ENCODE measurements at places on chromosomes 3 and 15. TPM values are rescaled to one million over a fixed set of nuclear protein-coding genes. Genes with fewer than 3 reads are reported as not detected.

The GPR176 gene
- 3.8 TPM for total RNA-seq

The TRAIP gene
- 10.6 TPM for total RNA-seq

The SLC6A6 gene
- 21.2 TPM for total RNA-seq

The PLSCR5 gene
- total RNA-seq = not detected

The SAMD7 gene
- not detected for total RNA-seq

The CLEC3B gene
- 1.2 TPM for total RNA-seq

The SKOR1 gene
- 1.1 TPM for total RNA-seq

The STAC gene
- 1.4 TPM for total RNA-seq

The TMEM39A gene
- total RNA-seq = 69.6 TPM

The RTP3 gene
- total RNA-seq = not detected

The SERINC4 gene
- 0.09 TPM for total RNA-seq

The GOLGA8G gene
- total RNA-seq = not detected

- DNase-seq = no peak
Measured at GRCh38 chr15:25936004-25936403, 72.9 kb upstream of the ATP10A start.

DNA sequence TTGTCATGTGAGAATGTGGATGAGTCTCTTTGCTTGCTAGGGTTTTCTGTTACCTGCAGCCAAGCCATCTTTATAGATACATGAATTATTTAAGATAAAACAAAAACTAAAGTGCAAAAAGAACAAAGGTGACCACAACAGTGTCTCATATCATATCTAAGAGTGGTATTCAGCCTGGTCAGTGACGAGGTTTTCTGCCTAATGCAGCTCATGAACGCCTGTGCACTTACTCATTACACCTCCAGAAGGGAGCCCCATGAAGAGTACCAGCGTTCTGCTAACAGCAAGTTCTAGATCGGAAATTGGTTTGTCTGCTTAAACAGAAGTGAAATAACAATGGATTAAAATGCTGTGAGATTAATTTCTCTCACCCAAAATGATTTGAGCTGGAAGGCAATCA lies 19.2 kb downstream of the PXYLP1 start:
- DNase-seq = no peak

DNA sequence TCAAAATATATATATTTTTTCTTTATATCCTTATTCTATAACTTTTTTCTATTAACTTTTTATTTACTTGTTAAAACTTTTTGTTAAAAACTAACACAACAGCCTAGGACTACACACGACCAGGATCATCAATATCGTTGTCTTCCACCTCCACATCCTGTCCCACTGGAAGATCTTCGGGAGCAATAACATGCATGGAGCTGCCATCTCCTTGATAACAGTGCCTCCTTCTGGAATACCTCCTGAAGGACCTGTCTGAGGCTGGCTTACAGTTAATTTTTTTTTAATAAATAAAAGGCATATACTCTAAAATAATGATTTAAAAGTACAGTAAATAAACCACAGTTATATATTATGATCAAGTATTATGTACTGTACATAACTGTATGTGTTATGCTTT lies 58.9 kb downstream of the SFMBT1 start:
- no peak for DNase-seq

- no peak for DNase-seq
Measured at GRCh38 chr3:196412704-196413103, 19.5 kb downstream of the UBXN7 start.

GRCh38 chr3:35322070-35322469 lies 317.3 kb upstream of the ARPP21 start:
- DNase-seq = no peak

DNA sequence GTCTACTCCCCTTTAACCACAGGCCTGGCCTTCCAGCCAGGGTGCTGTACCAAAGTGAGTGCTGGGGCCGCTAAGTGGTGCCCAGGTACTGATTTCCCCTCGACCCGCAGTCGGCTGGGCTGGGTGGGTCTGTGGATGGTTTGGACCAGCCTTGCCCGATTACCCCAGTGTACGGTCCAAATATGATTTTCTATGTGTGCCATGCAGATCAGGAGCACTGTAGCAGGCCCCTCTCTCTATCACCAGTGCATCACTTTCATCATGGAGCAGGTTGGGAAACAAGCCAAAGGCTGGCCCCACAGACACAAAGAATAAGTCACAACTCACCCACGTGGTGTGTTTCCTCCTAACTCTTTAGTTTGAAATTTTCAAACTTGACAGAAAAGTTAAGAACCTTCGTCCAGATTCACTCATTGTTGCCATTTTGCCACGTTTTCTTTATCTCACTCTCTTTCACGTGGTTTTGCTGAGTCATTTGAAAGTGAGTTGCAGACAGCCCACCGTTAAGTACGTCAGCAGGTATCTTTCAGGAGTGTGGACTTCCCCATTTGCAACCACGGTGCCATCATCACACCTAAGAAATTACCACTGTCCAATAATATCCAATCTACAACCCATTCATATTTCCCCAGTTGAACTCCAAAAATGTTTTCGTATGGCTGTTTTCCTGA lies 37.0 kb downstream of the ZNF710 start:
- no peak for DNase-seq

- DNase-seq = no peak
Measured at GRCh38 chr15:35465783-35466182, 80.2 kb downstream of the DPH6 start.

GRCh38 chr15:40999190-40999589 lies 45.9 kb downstream of the CHAC1 start:
- DNase-seq = no peak

GRCh38 chr3:113287111-113287802 lies 75.9 kb downstream of the BOC start:
- no peak for DNase-seq

- no peak for DNase-seq
Measured at GRCh38 chr3:49266410-49267095, 10.5 kb downstream of the C3orf62 start.

- DNase-seq = no peak
Measured at GRCh38 chr15:49187549-49188245, 17.6 kb downstream of the GALK2 start.

DNA sequence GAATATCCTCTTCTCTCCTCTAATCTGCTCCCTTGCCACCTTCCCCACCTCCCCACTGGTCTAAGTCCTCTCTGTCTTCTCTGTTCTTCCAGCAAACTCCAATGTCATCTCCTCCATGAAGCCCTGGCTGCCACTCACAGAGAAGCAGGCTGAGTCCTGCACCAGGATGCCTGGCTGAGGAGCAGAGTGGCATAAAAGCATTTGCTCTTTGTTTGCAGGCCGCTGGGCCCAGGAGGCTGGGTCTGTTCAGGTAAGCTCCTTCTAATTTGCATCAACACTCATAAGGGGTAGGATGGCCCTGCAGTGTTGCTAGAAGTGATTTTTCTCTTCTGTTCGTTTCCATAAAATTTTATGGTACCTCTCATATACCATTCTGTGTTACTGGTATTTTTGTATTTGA lies 43.2 kb upstream of the KLHL25 start:
- no peak for DNase-seq

DNA sequence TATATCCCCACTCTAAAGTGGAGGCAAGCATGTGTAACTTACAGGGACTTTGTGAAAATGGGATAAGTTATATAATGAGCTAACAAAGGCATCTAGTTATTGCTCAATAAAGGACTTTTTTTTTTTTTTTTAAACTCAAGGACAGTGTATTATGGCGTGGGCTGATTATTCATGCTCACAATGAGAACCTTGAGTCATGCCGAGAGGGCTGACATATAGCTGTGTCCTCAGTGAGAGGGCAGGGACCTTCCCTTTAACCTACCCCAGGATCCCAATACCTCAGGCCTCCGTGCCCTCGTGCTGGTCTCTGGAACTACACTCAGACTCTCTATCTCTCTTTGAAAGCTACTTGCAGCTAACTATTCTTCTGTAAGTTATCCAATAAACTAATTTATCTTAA lies 319.9 kb upstream of the ICE2 start:
- DNase-seq = no peak

- no peak for DNase-seq
Measured at GRCh38 chr15:84010246-84010645, 225.3 kb upstream of the GOLGA6L4 start.

DNA sequence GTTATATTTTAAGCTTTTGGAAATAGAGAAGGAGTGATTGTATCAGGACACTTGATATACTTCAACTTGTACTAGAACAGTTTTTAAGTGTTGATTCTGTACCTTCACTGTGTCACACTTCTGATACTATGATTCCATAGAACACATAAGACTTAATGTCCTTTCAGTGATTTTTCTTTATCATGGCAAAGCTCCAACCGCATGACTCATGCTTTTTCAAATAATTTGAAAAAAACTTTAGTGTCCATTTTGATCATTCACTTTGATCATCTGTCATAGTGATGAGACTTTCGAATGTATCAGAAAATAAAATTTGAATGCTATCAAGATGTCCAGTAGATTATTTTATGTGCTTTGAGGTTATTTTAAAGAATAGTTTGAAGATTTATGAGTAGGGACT lies 32.0 kb downstream of the AP4E1 start:
- DNase-seq = no peak

DNA sequence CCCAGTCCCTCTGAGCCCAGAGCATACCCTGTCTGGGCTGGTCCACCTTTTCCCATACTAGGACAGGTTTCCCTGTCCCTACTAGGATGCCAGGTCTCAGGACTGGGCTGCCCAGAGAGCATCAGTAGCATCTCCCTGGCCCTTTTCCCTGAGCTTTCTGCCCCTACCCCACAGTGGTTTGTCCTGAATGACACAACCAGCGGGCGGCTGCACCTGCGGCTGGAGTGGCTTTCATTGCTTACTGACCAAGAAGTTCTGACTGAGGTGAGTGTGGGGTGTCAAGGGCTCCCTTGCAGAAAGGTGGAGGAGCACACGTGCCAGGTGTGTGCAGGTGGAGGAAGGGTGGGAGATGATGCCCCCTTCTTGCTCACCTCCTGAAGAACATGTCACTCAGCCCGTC lies 33.5 kb downstream of the ESYT3 start:
- DNase-seq = no peak

DNA sequence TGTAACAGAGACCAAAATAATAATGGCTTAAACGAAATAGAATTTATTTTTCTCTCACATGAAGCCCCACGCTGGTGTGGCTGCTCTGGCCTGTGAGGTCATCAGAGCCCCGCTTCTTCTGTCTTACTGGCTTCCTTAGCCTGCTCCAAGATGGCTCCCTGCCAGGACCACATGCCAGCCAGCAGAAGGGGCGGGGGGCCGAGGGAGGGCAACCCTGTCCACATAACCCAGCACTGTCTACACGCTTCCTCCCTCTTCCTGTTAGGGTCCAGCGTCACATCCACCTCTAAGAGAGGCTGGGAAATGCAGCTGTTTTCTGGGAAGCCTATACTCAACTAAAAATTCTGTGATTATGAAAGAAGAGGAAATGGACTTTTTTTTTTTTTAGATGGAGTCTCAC lies 107.9 kb upstream of the DLG1 start:
- no peak for DNase-seq

DNA sequence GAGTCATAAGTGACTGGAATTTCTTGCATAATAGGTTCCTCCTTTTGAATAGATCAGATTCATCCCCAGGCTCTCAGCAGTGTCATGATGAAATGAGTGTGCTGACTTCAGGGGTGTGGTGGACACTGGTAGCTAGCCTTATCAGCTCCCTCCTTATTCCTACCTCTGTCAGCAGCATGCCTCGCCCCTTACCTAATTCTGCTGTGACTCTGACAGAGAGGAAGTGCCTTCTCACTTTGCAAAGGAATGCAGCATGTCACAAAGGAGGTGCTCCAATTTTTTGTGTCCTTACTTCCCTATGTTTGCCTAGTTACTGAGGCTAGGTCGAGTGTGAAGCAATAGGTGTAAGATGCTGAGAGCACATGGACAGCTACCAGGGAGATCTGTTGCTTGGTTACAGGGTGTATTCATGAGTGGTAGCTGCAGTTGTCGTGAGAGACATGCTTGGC lies 90.6 kb downstream of the TNFAIP8L3 start:
- no peak for DNase-seq

DNA sequence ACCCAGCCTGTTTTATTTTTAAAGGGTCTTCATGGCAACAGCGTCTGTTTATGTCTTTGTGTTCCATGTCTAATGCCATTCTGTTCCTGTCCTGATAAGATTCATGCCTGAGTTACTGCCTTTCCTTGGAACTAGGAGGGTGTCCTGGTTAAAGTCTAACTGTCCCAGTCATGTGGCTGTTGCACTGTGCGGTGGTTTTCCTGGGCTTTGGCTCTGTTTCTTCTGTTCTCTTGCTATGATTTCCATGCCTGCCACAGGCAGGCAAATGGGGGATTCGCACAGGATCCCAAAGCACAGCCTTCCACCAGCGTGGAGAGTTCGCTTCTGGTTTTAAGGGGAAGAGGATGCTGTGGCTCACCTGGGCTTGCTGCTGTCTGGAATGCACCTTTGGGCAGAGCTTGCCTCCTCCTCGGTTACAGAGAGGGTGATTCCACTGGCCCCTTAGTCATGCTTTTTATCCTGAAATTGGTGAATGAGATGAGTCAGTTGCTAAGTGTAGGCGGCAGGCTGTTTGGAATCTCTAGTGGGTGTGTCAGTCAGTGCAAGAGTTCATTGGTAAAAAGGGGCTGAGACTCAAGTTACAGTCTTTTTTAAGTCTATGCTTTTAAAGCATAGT lies 86.8 kb downstream of the CCK start:
- no peak for DNase-seq

DNA sequence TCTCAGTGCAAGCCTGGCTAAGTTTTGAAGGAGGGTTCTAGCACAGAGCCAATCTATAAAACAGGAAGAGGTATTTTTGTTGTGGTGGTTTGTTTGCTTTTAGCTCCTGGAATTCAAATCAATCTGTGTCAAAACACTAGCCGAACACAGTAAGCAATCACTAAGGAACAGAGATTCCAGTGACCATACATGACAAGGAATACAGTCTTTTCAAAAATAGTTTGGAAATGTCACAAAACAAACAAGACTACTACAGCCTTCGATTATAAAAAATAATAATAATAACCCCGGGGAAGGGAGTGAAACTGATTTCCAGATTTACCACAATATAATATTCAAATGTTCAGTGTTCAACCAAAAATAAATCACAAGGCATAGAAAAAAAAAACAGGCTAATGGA lies 166.5 kb downstream of the OCA2 start:
- DNase-seq = no peak

DNA sequence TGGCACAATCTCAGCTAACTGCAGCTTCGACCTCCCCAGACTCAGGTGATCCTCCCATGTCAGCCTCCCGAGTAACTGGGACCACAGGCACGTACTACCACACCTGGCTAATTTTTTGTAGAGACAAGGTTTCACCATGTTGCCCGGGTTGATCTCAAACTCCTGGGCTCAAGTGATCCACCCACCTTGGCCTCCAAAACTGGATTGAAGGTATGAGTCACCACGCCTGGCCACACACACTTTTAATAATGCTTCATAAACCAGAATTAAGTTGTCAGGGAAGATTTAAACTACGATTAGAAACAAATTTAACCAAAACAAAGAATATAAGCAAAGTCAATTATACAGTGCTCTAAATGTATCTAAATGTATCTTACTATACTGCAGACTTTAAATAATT lies 87.5 kb downstream of the LRRFIP2 start:
- no peak for DNase-seq

- no peak for DNase-seq
Measured at GRCh38 chr3:50213373-50213772, 8.3 kb downstream of the SLC38A3 start.

- DNase-seq = no peak
Measured at GRCh38 chr15:79700951-79701480, 195.8 kb downstream of the MTHFS start.

GRCh38 chr15:71011503-71012155 lies 103.6 kb upstream of the THSD4 start:
- DNase-seq = no peak

GRCh38 chr3:46321461-46322104 lies 32.3 kb upstream of the CCR2 start:
- no peak for DNase-seq

All from mesothelial cell of epicardium (in vitro differentiated cells).